ENCODE measurements at places on chromosomes 5 and 9.

DNA sequence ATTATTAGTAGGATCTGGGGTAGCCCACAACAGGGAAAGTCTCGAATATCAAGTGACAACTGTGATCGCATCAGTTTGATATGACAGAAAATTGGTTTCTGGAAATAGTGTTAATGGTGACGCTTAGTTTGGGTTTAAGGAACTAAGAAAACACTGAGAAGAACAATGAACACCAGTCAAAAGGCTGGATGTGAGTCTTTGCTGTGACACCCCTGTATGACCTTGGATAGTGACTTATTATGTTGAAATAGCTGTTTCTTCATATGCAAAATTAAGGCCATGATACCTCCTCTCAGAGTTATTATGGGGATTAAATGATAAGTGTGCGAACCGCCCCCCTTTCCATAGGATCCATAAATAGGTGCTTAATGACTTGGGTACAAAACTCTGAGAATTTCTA, 926 bp downstream of the DNAJC25 start:
- no peak for DNase-seq

GRCh38 chr5:14008819-14009311, 64.4 kb upstream of the DNAH5 start:
- DNase-seq = no peak

GRCh38 chr5:4981608-4982007, 158.5 kb upstream of the ADAMTS16 start:
- DNase-seq = no peak

- DNase-seq = no peak
Observed at GRCh38 chr9:93057042-93057702, 1.3 kb upstream of the SUSD3 start.

DNA sequence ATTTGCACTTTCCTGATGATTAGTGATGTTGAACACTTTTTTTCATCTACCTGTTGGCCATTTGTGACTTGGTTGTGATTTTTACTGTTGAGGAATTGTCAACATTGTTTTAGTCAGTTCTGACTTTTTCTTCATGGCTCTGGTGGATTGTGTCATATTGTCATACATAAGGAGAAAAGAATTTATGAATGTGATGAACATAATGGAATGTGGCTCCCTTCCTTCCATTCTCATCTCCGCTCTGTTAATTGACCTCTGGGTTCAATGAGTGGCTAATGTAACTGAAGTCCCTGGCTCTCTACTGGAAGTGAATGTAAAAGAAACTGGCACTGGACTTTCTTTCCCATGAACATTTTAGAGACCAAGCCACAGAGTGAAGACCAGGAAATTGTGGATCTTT, 49.2 kb downstream of the KIAA1958 start:
- no peak for DNase-seq

Data from activated T-cell treated with anti-CD3 and anti-CD28 coated beads for 24 hours (primary cell).